H1 (cell line): ENCODE measurements at places on chromosomes 2 and 18. TPM values are rescaled to one million over a fixed set of nuclear protein-coding genes. Genes with fewer than 3 reads are reported as not detected.

DNA sequence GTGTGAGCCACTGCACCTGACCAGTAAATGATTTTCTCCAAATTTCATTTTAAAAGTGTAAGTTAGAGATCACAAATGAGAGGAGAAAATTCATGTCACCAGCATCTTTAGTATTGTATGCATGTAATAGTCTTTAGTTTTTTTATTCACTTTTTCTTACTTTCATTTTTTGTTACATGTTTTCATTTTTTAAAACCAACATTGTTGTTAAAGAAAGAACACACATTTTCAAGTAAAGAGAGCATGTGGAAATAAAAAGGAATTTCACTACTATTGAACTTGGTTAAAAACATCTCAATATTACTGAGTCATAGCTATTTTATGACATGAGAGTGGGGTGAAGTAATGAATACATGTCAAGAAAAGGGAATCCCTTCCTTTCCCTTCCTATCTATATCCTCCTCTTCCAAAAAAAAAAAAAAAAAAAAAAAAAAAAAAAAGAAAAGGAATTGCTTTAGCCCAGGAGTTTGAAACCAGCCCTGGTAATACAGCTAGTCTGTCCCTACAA lies 29.1 kb upstream of the PMAIP1 start:
- H3K27ac ChIP-seq: no peak overlapping the region
- no peaks in the 10 kb centered on the region for H3K27me3 ChIP-seq
- no peak for DNase-seq
- peaks cover 12% of the 10 kb centered on the region for H3K4me1 ChIP-seq

DNA sequence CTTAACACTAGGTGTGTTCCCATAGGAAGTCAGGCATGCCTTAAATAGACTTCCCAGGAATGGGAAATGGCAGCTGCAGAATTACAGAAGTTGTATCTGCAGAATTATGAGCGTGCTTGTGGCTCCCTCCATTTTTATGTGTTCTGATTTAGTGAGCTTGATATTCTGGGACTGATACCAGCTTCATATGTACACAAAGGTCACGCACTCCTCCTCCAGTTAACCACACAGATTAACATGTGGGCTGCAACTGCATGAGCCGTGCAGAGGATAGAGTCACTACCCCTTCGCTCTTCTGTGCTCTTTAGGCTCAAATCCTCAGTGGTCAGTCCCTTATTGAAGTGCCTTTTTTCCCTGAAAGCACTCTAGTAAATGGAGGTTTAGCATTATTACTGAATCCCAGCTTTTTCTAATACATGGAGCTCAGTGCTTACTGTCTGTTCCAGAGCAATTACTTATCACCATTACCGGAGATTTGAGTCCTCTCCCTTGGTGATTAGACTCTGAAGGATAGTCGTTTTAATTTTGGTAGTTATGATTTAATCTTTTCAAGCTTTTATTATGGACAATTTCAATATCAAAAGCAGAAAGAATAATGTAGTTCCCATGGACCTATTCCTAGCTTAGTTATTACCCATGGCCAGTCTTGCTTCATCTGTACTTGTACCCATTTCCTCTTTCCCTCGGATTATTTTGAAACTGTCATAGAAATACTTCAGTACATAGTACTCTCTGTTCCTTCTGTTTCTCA lies 238.3 kb downstream of the PRKCE start:
- no peaks in the 10 kb centered on the region for H3K4me1 ChIP-seq
- no peak for DNase-seq
- no peaks in the 10 kb centered on the region for H3K36me3 ChIP-seq
- no peak overlapping the region for H3K4me3 ChIP-seq

Gene CTLA4
- total RNA-seq: not detected in 2 replicates

Gene RGPD4
- 0.08 TPM in 1 of 2 replicates, not detected in the other for total RNA-seq
